ENCODE measurements at places on chromosomes 1 and 21.

- no peak for DNase-seq
Observed at GRCh38 chr1:172146141-172146850, 274.2 kb upstream of the C1orf105 start.

- DNase-seq: no peak
Observed at GRCh38 chr1:183033205-183033604, 10.0 kb downstream of the LAMC1 start.

- DNase-seq: no peak
Observed at GRCh38 chr1:240090014-240090413, 1.7 kb upstream of the FMN2 start.

DNA sequence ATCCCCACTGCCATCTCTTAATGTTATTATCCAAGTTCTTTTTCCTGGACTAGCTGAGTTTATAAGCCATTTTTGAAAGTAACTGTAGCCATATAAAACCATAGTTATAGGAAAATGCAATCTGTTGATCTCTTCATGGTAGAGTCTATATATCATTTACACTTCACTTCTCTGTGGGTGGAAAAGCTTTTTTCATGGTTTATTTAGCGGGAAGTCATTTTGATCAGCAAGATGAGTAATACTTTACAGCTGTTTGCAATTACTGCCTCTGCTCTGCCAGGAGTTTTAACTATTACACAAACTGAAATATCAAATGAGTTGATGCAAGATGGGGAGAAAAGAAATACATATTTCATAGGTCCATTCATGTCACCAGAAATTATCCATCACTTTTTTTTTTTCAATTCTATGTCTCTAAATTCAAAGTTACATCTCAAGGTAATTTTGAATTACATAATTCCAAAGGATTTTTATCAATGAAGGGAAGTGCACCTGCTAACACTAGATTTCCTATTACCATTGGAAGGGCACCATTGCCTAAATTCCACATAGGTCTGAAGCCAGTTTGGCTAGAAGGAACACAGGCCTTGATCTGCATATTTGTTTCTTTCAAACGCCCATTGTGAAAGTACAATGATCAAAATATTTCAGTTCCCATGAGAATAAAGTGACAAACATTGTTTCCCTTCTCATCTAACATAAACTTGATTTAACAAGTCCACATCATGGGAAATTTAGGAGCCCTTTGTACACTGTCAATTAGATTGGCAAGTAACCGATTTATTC is 296.7 kb downstream of the ZNF326 start:
- no peak for DNase-seq

DNA sequence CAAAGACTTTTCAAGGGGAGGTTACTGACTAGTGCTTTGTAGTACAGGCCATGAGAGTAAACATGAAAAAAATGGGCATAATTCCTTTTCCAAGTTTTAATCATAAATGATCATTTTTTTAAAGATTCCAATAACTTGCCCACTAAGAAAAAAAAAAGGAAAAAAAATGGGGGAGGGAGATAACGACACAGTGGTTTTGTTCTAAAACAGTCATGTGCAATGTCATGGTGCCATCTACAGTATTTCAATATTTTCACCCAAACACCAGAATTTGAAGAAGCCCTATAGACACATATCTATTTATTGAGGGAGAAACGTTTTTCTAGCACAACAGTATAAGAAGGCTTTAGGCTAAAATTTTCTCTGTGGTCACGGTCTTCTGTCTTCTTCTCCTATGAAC is 250.2 kb downstream of the LTN1 start:
- no peak for DNase-seq

DNA sequence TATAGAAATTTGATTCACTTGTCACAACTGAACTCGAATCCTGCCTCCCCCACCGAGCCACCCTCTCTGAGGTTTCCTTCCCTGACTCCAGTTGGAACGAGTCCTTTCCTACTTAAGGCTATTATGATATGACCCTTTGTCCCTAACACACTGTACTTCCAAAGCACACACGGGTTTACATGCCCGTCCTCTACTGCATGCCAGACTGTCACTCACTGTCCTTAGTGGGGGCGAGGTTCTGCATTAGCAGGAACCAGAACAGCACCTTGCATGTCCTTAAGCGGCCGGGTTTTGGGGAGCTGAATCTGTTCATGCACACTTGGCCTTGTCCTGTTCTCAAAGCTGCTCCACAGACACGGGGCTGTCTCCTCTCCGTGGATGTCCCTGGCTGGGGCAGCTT is 164.6 kb upstream of the KCNJ6 start:
- no peak for DNase-seq

DNA sequence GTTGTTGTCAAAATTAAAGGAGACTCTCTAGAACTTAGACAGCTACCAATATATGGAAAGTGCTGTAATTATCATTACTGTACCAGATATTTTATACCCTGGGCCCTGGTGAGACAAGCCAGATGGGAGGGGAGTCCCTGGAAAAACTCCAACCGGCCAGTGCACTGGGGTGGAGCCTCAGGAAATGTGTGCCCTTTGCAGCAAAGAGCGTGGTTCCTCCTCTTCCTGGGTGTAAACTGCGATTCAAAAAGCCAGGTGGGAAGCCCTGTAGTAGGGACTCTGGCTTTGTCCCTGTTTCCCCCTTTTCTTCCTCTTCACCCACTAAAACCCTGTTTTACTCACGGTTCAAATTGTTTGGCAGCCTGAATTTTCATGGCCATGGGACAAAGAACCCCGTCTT is 812.3 kb downstream of the PLA2G4A start:
- DNase-seq: no peak

DNA sequence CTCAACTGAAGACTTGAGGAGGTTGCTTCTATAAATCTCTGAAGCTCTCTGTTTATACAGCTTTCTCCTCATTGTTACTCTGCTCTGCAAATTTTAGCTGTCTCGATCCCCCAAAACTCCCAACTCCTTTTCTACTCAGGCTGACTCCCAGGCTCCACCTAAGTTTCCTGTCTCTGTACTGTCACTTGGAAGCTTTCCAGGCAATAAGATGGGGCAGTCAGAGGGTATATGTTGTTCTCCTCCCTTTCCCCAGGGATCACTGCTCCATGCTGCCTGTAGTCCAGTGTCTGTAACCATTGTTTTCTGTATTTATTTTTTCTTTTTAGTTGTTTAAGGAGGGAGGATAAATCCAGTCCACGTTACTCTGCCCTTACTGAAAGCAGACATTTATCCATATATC is 13.4 kb downstream of the TSNAX start:
- no peak for DNase-seq

- no peak for DNase-seq
Observed at GRCh38 chr21:33419538-33420123, 16.4 kb downstream of the IFNGR2 start.

- no peak for DNase-seq
Observed at GRCh38 chr1:175138579-175138978, 54.0 kb downstream of the KIAA0040 start.

GRCh38 chr21:15098908-15099307 is 34.1 kb upstream of the NRIP1 start:
- DNase-seq: no peak

DNA sequence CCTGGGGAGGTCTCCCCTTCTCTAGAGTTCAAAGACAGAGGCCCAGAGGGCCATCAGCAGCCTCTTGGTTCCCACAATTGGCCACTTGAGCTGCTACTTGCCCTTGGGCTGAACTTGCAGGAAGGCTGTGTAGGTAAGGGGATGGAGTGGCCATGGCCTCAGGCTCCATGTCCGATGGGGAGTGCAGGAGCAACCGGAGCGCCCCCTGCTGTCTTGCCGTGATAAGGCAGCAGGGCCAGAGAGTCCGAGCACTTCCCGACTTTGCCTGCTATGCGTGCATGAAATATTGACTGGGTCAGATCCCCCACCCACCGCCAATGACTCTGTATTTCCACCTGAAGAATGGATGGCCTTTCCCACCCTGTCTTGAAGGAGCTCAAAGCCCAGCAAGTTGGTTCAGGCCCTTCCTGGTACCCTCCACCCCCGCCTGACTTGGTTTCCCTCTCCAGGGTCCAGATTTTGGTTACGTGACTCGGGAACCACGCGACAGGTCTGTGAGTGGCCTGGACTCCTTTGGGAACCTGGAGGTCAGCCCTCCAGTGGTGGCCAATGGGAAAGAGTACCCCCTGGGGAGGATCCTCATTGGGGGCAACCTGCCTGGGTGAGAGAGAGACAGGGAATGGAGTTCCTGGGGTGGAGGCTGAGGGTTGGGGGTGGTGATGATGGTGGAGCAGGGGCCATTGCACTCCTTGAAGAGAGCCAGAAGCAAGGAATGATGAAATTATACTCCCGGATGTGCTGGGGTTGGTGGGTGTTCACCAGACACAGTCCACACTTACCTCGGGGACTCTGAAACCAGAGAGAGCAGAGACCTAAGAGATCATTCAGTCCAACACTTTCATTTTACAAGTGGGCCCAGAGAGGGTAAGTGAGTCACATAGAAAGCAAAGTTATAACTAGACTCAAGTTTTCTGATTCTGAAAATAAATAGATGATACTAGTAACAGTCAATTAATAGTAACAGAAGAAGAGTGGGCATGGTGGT is 25.6 kb downstream of the PADI3 start:
- peak; percentile 20 for DNase-seq

- peak; percentile 85 for DNase-seq
Observed at GRCh38 chr1:58816072-58816746, 32.4 kb upstream of the JUN start.

DNA sequence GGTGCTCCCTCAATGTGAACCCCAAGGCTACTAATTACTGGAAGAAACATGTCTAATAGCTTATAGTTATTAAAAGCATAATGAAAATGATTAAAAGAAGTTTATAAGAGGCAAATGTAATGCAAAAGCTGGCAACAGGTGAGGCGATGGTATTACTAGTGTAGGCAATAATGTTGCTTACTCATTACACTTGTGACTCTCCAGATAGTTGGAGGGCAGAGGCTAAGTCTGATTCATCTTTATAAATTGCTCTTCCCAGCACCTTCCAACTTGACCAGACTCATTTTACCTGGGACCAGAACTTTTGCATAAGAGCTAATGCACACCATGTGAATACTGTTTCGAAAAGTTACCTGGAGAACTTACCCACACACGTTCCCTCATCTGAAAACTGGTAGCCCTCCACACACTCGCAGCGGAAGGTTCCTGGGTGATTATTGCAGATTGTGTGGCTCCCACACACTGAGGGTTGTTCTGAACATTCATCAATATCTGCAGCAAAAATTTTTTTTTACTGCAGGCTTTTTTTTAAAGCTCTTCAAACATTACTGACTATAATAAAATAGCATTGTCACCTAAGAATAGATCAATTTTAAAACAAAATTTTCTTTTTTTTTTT is 48.0 kb downstream of the NID1 start:
- no peak for DNase-seq

- no peak for DNase-seq
Observed at GRCh38 chr21:26461500-26461899, 111.6 kb downstream of the CYYR1 start.

GRCh38 chr1:14817223-14818170 is 219.0 kb downstream of the KAZN start:
- no peak for DNase-seq

DNA sequence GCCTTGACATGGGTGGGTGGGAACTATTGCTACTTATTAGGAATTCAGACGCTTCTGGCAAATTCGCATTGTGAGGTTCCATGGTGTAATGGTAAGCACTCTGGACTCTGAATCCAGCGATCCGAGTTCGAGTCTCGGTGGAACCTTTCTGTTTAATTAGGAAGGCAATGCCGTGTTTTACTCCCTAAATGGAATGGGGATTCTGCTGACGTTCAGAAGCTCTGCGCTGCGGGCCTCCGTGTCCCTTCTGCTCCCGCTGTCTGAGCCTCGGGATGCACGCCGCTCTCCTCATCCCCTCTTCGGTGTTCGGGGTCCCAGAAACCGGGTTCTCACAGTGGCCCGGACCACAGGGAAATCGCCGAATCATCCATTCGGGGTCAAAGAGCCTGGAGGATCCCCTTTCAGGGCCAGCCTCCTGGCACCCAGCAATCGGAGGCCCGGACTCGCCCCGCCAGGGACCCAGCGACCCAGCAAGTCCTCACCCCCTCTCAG is 280.3 kb downstream of the FAM72C start:
- no peak for DNase-seq

DNA sequence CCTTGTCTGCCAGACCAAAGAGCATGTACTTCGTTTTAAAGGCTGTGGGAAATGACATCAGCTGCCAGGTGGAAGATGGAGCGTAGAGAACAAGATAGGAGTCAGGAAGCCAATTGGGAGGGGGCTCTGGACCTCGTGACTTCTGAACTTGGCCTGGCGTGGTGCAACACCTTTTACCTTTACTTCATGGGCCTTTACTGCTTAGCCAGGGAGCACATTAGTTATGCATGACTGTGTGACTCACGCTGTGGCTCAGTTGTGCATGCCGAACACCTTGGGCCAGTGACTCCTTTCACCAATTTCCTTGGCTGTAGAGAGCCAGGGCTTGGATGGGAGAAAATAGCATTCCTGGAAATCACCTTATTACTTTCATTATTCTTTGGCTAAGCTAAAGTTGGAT is 7.2 kb downstream of the XCL1 start:
- DNase-seq: no peak

- no peak for DNase-seq
Observed at GRCh38 chr1:3703786-3704371, 48.4 kb upstream of the CCDC27 start.
